ENCODE measurements at places on chromosomes 3 and 15.

GRCh38 chr3:54307566-54308180, 185.3 kb downstream of the CACNA2D3 start:
- DNase-seq = no peak

DNA sequence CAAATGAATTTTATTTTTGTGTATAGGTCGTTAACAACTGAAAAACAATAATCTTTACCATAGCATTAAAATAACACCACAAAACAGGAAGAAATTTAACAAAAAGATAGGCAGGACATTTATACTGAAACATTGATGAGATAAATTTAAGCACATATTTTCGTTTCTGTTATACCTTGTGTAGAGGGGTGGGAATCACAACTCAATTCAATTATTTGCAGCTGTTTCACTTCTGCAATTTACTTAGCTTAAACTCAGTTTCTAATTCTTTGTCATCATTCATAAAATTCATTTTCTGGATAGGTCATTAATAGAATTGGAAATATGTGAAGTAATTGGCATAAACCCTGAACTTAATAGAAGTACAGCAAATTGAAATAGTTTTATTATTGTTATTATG, 42.3 kb downstream of the TP63 start:
- DNase-seq = no peak

DNA sequence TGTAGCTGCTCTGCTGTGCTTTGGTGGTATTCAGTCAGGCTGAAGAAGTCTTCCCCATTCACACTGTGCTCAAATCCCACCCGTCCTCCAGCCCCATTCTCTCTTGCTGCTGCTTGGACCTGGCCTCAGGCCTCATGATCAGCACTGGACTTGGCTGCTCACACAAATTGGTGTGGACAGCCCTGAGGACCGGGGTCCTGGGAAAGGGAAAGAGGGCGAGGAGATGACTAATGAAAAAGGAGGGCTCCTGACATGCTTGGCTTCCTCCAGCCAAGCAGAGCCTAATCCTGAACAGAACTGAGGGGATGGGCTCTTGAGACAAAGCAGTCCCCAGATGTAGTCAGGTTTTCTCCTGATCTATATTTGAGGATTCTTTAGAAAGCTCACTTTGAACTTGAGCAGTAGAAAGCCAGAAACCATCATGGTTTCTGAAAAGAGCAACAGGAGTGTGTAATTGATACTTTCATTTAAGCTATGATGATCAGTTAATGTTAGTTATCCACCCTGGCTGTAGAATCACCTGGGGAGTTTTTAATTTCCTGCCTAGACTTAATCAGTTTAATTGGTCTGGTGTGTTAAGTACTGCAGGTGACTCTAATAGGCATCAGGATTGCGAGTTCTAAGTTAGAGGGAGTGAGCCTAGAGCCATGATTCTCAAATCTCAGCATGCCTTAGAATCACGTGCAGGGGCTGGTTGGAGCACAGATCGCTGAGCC, 79.4 kb upstream of the THBS1 start:
- no peak for DNase-seq

DNA sequence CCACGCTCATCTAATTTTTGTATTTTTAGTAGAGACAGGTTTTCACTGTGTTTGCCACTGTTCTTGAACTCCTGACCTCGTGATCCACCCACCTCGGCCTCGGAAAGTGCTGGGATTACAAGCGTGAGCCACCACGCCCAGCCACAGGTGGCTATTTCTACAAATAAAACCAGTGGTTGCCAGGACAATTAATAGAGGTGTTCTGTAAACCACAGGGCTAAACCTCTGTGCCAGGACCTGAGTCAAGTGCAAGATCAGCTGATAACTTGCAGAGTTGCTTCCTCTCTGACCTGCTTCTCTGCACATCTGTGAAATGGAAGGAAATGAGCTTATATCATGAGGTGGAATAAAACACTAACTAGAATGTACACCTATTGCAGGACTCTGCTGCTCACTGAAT, 72.8 kb downstream of the CD200R1L start:
- no peak for DNase-seq

DNA sequence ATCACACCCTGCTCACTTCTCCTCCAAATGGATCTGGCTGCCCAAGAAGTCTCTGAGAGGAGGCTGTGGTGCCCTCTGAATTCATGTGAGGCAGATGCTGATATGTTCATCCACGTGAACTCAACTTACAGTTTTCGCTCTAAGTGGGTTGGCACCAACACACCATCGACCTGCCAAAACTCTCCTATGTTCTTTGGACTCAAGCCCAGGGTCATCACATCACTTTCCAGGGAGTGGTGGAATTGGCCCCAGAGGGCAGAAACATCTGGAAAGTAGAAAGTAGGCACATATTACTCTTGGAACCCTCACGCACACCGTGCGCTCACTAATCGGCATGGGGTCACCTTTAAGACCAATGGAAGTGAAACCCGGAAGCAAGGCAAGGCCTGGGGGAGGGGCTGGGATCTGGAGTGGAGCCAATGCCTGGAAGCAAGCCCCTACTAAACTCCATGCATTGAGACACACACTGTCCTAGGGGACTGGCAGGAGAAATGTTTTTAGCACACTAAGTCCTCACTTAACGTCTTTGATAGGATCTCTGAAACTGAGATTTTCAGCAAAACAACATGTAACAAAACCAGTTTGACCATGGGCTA, 41.4 kb downstream of the SSUH2 start:
- DNase-seq = no peak

- DNase-seq = no peak
Observed at GRCh38 chr3:183538486-183538885, 17.0 kb downstream of the KLHL6 start.

DNA sequence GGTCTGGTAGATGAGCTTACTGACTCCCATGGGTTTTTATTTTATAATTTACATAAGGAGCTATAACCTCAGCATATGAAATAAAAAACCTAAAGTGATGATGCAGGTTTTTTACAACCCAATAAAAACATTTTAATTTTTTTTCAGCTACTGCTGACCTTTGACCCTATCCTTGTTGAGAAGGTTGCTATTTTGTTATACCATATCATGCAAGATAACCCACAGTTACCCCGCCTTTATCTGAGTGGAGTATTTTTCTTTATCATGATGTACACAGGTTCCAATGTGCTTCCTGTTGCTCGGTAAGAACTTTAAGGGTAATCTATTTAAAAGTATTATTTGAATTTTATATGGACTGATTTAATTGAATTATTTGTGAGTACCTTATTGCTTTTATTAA, 70.8 kb downstream of the DNAJC13 start:
- DNase-seq = no peak

- no peak for DNase-seq
Observed at GRCh38 chr3:108404368-108404767, 106.0 kb downstream of the MYH15 start.

DNA sequence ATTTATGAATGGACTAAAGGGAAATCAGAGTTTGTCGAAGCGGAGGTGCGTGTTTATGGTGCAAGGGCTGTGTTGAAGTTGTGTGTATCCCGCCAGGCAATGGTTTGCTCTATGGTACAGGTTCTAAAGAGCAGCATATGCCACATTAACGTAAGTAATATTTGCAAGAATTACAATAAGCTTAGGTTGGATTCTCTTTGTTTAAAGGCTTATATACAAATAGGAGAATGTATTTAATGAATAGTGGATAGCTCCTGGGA, 800 bp downstream of the EPHA3 start:
- no peak for DNase-seq

GRCh38 chr15:27592036-27592760, 506.9 kb downstream of the OCA2 start:
- DNase-seq = no peak

- DNase-seq = no peak
Observed at GRCh38 chr3:23308986-23309625, 106.0 kb downstream of the UBE2E2 start.

DNA sequence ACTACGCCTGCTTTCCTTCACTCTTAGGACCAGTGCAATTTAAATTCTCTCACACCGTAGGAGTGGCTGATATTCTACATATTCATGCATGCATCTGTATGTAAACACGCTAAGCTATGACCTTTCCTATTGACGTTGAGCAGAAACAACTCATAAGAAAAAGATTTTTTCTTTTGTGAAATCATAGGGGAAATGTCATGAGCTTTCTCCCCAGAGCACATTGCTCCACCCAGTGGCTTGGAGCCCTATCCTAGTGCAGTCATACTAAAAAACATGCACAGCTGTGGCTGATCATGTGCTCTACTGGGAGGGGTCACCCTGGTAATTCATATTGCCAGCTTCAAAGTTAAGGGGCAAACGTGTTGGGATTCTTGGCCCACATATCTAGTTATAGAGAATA, 1.8 kb upstream of the MESD start:
- DNase-seq = no peak

GRCh38 chr3:129610276-129610675, 3.8 kb upstream of the PLXND1 start:
- DNase-seq = no peak

- no peak for DNase-seq
Observed at GRCh38 chr3:10397879-10398278, 77.0 kb upstream of the SEC13 start.

DNA sequence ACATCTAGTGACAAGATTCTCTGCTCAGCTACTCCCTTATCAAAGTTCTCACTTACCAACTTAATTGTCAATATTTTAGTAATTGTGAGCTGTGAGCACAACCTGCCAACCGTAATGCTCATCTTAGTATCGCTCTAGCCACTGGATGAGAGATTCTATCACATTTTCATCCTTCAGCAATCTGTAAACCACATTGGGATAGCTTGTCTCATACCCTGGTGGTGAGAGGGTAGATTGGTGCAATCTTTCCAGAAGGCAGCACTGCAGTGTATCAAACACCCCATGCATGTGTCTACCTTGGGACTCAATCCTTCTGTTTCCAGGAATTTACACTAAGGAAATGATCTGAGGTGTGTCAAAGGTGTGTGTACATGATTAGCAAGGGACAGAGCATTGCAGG, 18.9 kb upstream of the ATP8B4 start:
- no peak for DNase-seq

DNA sequence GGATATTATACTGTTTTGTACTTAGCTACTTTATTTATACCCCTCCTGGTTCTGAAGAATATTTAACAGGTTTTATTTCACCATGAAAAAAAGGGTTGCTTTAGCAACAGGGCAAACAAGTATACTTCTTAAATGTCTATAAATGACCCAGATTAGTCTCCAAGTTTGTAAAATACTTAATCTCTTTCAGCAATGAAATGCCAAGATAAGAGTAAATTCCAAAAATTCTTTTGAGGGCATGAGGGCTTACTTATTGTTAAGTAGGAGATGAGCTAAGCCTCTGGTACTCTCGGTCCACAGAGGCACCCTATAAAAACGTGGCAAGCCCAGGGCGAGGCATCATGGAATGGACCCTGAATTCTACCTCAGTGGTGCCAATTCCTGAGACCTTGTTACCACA, 264.8 kb upstream of the NSMCE3 start:
- no peak for DNase-seq

GRCh38 chr15:65869954-65870871, 922 bp downstream of the RAB11A start:
- DNase-seq = no peak

DNA sequence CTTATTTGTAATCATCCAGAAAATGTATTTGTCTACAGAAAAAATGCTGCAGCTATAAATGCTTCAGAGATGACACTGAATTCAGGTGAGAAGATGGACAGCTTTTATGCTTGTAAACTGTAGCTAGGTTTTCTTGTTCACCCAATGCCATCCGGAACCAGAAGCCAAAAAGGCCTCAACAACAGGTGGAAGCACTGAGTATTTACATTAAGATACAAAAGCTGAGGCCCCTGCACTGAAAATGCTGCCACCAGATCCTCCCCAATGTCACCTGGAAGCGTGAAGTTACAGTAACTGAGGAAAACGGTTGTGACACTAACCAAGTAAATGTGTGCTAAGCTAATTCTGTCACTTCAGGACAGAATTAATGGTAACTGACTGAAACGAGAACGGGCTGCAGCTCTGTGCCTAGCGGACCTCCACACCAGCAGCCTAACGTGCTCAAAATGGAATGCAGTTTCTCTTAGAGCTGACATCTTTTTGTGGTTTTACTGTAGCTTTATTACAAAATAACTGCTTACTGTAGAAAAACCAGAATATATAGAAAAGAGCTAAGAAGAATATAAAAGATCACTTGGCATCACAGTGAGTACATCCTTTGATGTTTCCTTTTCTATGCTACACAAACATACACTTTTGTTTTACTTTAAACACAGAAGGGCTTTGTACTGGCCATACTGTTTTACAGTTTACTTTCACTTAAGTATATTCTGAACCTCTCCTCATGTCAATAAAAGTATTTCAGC, 7.6 kb downstream of the CHSY1 start:
- no peak for DNase-seq

- no peak for DNase-seq
Observed at GRCh38 chr3:181738551-181738950, 26.8 kb downstream of the SOX2 start.

Measured in GM12892 (cell line).